Stimulated activated CD4-positive, alpha-beta T cell treated with anti-CD3 and anti-CD28 coated beads, TNF-alpha, amount 100 ng/mL, for 4 hours (primary cell): ENCODE measurements at places on chromosomes 6 and 20.

GRCh38 chr6:159608961-159609651 lies 83.9 kb downstream of the SOD2 start:
- no peak for DNase-seq

- DNase-seq = no peak
These were observed 14.3 kb upstream of the RAB5IF start for GRCh38 chr20:36591281-36591680.

DNA sequence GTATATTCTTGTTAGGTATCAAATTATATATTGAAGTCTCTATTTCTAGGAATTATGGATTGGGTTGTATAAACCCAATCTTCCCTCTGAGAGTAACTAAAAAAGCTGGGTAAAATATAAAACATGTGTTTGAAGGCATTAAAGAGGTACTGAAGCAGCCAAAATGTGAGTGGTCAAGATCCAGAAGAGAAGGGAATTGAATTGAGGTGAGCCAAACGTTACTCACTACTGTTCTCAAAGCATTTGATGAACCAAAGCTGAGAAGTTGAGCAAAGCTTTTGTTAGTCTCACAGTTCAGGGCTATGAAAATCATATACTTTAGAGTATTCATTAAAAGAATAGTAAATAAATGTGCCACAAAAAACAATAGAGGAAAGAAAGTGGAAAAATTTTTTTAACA lies 365.8 kb downstream of the BCKDHB start:
- no peak for DNase-seq

DNA sequence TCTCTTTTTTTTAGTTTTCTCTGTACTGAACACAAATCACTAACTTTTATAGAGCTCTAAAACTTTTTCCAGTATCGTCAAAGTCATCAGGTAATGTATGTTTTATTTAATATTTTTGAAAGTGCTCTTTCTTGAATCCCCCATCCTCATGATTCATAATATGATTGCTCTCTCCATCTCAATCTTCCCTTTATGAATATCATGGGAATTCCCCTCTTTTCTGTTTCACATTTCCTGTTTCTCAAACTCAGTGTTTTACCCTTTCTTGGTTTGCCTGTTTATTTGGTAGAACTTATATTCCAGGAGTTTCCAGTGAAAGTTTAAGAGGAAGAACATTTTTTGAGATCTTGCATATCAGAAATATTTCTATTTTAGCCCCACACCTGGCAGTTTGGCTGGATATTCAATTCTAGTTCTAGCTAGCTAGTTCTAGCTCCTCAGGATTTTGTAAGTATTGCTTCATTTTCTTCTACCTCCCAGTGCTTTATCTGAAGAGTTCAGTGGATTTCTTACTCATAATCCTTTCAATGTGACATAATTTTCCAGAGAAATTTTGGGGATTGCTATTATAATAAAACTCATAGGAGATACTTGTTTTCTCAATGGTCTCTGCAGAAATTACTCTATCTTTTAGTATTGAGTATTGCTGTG lies 6.1 kb upstream of the C6orf58 start:
- no peak for DNase-seq

DNA sequence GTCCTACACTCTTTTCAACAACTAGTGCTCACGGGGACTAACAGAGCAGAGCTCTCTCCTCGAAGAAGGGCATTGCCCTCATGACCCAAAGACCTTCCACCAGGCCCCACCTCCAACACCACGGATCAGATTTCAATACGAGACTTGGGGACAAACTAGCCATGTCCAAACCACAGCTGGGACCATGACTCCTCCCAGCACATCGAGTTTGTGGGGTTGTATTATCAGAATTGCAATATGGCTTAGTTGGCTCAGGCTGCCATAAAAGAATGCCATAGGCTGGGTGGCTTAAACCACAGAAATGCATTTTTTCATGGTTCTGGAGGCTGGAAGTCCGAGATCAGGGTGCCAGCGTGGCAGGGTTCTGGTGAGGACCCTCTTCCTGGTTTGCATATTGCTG lies 189.7 kb upstream of the PMEPA1 start:
- DNase-seq = no peak

GRCh38 chr6:140043762-140044378 lies 669.4 kb upstream of the CITED2 start:
- no peak for DNase-seq

- no peak for DNase-seq
These were observed 41.6 kb upstream of the NOX3 start for GRCh38 chr6:155497273-155497672.

DNA sequence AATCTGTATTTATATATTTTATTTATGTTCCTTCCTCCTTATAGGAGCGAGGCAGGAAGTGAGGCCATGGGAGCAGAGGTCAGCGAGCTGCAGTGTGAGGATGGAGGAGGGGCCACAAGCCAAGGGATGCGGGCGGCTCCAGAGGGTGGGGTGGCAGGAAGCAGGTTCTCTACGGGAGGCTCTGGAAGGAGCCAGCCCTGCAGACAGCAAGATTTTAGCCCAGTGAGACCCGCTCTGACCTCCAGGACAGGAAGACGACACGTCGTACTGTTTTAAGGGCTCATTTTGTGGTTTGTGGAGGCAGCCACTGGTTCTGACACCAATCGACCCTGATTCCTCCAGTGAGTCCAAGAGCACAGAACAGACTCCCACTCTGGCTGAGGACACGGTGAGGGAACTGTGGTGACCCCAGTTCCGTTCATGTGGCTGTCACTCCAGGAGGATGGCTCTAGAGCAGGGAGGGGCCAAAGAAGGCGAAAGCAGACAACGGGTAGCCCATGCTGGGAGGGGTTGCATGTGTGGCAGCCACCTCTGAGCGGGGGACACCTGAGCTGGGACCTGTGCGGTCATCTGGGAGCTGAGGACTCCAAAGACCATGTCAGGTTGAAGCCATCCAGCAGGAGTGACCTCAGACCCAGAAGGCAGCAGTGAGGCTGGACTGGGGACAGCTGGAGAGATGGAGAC lies 100.1 kb upstream of the BHLHE23 start:
- no peak for DNase-seq

GRCh38 chr6:33286946-33287914 lies 1.8 kb downstream of the WDR46 start:
- DNase-seq = no peak

DNA sequence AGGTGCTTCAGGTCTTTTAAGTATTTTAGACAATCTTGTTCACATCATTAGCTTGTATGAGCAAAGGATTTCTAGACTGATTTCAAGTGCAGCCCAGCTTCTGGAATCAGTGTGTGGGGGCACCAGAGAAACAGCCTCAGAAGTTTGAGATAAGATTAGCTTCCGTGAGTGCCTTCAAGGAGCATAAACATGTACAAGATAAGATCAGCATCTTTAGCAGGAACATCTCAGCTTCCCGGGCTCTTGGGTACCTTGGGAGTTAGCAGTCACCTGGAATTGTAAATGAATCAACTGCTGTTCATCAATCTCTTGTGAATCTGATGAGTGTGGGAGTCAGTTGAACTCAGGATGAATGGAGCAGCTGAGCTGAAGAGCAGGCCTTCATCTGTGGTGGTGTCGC lies 12.0 kb upstream of the CITED2 start:
- DNase-seq = no peak

DNA sequence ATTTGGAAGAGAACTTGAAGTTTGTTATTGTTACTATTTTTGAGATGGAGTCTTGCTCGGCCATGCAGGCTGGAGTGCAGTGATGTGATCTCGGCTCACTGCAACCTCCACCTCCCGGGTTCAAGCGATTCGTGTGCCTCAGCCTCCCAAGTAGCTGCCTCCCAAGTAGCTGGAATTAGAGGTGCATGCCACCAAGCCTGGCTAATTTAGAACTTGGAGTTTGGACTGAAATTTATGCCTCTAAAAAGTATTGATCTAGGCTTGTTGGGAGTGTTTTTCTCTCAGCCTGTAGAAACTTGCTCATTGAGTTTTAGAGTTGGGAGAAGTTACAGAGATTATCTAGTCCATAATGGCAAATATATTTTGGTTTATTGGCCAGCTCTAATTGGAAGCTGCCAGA lies 4.1 kb downstream of the ITCH start:
- DNase-seq = no peak

- no peak for DNase-seq
These were observed 643.0 kb downstream of the HDGFL1 start for GRCh38 chr6:23212398-23212797.

- DNase-seq = no peak
These were observed 77.4 kb upstream of the HDDC2 start for GRCh38 chr6:125379174-125379573.

DNA sequence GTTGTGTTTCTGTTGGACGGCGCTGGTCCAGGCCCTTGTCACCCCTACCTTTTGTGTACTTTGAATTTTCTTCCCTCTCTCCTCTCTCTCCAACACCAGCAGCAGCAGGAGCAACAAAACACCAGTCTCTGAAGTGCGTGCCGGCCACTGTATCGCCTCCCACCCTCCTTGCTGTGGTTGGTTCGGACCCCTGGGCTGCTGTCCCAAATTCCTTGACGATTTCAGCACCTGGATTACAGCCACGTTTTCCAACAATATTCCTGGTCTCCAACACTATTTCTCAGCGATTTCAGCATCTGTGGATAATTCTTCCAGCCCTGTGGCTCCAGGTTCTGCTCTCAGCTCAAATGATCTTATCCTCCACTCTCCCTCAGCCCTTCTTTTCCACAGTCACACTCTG lies 11.8 kb downstream of the MAS1 start:
- DNase-seq = no peak
